MCF 10A (cell line): ENCODE measurements at places on chromosomes 2 and 18. TPM values are rescaled to one million over a fixed set of nuclear protein-coding genes. Genes with fewer than 3 reads are reported as not detected.

- no peak for DNase-seq
Observed at GRCh38 chr18:12990641-12990966, 558 bp upstream of the CEP192 start.

Gene CIAO1
- total RNA-seq = 62.3 and 63.3 TPM in 2 replicates

Gene MYOM1
- 0.21 and 0.88 TPM in 2 replicates for total RNA-seq

DNA sequence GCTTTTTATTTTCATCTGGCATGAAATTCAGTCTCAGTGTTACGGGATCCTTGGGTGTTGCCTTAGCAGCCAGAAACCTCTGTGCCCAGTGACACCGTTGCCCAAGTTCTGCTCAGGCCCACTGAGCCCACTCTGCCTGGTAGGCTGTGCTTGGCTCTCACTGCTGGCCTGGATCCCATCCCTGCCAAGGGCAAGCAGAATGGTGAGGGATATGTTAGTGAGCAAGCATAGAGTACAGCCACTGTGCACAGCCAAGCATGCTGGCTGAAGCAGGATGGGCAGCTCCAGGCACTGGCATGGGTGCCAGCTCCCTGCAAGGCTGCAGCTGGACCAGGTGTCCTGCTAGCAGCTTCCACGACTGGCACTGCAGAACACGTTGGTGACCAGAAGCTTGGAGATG, 194.7 kb upstream of the TFPI start:
- DNase-seq = no peak

Gene IL36A
- not detected in 2 replicates for total RNA-seq

GRCh38 chr18:79806976-79807841, 9.5 kb downstream of the KCNG2 start:
- no peak for DNase-seq

Gene CFAP65
- total RNA-seq = not detected in 2 replicates

GRCh38 chr2:28074137-28074536, 183.6 kb downstream of the BABAM2 start:
- DNase-seq = no peak
